ENCODE measurements at places on chromosomes 16 and 17.

- DNase-seq = peak; percentile 51
Observed at GRCh38 chr17:57368637-57369336, 112.5 kb downstream of the MSI2 start.

DNA sequence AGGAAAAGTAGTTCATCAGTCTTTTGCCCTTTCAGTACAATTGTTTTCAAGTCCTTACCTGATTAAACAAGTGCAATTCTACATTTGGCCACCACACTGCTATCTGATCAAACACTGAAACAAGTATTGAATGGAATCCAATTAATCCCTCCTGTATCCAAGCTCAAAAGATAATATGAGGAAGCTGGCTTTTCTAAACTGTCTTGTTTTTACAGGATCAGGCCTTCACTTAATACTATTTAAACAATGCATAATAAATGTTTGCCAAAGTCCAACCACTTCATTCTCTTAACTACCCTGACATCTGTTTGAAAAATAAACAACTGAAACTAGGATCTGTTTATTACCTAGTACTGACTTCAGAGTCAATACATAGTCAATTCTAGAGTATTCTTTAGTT lies 131.6 kb downstream of the MRTFB start:
- DNase-seq = no peak

DNA sequence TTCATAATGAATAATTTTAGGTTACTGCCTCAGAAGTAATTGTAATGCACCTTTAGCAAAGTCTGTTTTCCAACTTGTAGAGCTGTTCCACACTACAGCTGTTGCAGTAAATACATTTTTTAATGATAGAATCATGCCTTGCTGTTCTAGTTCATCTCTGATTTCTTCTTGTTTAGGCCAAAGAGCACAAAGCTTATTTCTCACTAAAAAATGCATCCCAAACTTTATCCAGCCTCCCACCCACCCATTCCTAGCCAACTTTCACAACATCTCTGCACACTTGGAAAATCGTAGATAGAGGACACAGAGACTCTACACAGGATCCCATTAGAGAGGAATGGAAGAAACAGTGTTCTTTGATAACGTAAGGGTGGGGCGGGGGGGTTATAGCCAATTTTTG lies 252.2 kb upstream of the DYNLRB2 start:
- no peak for DNase-seq

- no peak for DNase-seq
Observed at GRCh38 chr17:79353548-79353947, 257.3 kb downstream of the RBFOX3 start.

- DNase-seq = peak; percentile 53
Observed at GRCh38 chr17:44556166-44556831, 985 bp upstream of the FZD2 start.

DNA sequence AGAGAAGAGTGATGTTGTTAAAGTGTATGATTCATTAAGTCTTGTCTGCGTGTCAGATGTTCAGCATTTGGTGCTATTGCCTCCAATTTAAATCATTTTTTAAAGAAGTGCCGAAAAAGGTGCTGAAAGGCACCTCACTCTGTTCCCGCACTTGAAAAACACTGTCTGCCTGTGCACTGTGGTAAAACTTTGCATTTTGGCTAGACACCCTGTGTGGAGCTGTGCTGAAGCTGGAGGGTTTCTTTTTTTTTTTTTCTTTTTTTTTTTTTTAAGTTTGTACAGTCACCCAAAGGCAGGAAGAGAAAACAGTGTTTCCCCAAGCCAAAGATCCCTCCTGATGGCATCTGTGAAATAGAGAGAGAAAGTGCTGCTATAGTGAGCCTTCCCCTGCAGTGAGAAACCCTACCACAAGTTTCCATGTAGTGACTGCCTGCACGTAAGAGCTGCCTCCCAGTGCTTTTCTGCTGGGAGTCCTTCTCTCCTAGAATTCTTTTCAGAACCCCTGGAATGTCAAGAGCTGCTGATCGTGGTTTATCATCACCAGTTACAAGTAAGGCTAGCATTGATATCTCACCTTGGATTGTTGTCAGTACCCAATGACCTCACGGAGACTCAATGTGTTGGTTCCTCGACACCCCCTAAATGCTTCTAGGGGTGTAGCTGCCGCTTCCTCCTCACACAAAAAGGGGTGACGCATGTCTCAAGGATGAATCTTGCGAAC lies 116.0 kb upstream of the SOX9 start:
- no peak for DNase-seq

- no peak for DNase-seq
Observed at GRCh38 chr17:48717367-48718226, 4.7 kb downstream of the PRAC1 start.

GRCh38 chr16:14307527-14308367 lies 236.6 kb downstream of the MRTFB start:
- DNase-seq = peak; percentile 46

- peak; percentile 91 for DNase-seq
Observed at GRCh38 chr16:2846511-2847310, 11.3 kb downstream of the PRSS22 start.

- no peak for DNase-seq
Observed at GRCh38 chr17:29615048-29615385, 7.7 kb downstream of the CORO6 start.

DNA sequence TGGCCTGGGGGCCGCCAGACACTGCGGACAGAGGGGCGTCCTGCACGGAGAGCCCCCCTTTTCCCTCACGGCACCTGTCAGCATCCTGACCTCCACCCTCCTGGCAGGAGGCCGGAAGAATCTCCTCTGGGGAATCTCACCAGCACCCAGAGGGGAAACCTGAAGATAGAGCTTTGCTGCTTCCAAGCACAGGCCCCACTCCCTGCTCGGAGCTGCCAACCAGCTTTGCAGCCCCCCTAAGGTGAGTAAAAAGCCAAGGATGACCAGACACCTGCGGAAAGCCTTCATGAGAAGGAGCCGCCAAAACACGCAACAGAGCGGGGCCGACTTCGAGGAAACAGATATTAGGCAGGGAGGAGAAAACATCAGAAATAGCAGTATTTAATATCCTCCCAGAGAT lies 3.4 kb upstream of the RBFOX3 start:
- no peak for DNase-seq

- peak; percentile 82 for DNase-seq
Observed at GRCh38 chr17:45132572-45133463, 503 bp upstream of the PLCD3 start.

- no peak for DNase-seq
Observed at GRCh38 chr17:26731005-26731921, 562.7 kb upstream of the WSB1 start.

DNA sequence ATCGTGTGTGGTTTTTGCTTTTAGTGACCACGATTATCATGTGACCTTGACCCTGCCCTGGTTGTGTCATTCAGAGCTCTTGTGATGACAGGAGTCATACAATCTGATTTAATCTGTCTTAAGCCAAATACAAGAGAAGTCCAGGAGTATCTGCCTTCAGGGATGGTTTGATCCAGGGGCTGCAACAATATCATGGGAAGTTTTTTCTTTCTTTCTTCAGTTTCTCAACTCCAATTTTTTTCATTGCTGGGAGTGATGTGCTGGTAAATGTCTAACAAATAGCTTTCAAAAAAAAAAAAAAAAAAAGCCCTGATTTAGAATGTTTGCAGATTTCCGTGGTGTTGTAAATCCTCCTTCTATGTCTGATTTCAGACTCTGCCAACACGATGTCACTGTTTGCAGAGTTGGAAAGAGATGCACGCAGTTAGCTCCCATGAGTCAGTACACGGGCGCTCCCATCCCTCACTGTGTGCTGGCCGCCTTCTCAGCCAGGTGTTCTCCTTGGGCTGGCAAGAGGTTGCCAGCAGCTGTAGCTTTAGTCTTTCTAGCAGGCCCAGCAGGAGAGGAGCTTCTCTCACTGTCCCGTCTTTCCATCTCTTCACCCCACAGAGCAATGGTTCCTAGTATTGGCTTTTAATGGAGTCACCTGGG lies 229.7 kb downstream of the SNX29 start:
- DNase-seq = no peak

DNA sequence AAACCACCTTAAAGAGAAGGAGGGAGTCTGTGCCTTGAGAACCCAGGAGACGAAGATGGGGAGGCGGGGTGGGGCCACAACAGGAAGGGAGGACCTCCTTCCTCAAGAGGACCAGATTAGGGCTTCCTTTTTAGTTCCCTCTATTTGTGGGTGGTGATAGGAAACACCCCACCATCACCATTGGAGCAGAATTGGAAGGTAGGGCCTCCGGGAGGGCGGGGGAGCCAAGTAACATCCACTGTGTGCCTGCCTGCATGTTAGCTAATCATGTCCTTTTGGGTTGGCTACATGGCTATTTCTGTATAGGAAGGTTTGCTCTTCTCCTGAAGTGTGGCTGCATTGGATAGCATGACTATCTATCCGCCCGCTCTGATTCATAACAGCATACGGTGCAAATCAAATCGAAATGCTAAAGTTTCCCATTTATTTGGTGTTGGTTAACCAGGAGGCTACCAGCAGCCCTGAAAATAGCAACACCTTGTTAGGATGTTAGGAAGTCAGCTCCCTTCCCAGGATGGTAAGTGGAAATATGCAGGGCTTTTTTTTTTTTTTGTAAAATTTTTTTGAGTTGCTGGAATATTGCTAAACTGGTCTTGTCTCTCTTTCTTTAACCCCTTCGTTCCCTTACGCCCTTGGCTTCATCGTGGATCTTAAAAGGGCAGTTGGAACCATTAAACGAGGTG lies 4.2 kb downstream of the SYT17 start:
- DNase-seq = no peak

DNA sequence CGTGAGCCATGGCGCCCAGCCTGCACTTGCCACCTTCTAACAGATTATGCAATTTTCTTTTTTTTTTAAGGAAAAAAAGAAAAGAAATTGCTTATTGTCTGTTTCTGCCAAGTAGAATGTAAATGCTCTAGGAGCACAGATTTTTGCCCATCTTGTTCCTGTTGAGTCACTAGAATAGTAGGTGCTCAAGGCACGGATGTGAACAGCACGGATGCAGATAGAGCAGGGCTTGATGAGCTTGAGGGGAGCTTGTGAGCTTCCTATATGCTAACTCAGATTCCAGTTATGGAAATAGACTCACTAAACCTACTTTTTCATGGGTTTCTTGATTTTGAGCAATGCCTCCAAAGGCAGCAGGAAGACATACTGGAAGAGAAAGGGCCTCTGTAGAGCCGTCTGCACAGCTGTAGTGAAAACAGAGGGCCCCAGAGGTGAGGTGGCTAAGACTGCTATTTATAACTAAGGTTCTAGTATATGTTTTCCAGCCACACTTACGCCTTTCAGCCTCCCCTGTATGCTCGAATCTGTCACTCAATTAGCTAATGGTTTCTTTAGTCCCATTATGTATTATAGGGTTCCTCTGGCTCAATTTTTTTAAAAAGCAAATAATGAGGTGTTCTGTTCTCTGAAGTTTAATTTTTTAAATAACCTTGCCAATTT lies 72.8 kb downstream of the WWP2 start:
- DNase-seq = no peak

- DNase-seq = no peak
Observed at GRCh38 chr17:57944908-57945307, 10.3 kb downstream of the CUEDC1 start.

- DNase-seq = peak; percentile 54
Observed at GRCh38 chr17:72118335-72119076, 2.3 kb upstream of the SOX9 start.

- no peak for DNase-seq
Observed at GRCh38 chr16:27969574-27969973, 93.9 kb downstream of the GSG1L start.

GRCh38 chr17:46978489-46979146 lies 435 bp downstream of the RPRML start:
- DNase-seq = peak; percentile 14

GRCh38 chr17:12089809-12090384 lies 69.2 kb downstream of the MAP2K4 start:
- peak; percentile 4 for DNase-seq

- DNase-seq = no peak
Observed at GRCh38 chr17:74574489-74575142, 7.3 kb upstream of the CD300H start.

- no peak for DNase-seq
Observed at GRCh38 chr16:79757163-79757562, 156.6 kb upstream of the MAF start.

- no peak for DNase-seq
Observed at GRCh38 chr16:52543654-52544053, 3.3 kb downstream of the TOX3 start.

GRCh38 chr17:44591206-44591605 lies 33.9 kb downstream of the FZD2 start:
- no peak for DNase-seq

GRCh38 chr17:65523411-65523810 lies 38.0 kb downstream of the AXIN2 start:
- DNase-seq = no peak

GRCh38 chr16:31819948-31820347 lies 53.7 kb upstream of the ZNF267 start:
- DNase-seq = no peak

- DNase-seq = peak; percentile 54
Observed at GRCh38 chr16:3289998-3290673, 6.8 kb downstream of the ZNF263 start.

GRCh38 chr16:1069154-1069553 lies 3.4 kb upstream of the SSTR5 start:
- DNase-seq = no peak

DNA sequence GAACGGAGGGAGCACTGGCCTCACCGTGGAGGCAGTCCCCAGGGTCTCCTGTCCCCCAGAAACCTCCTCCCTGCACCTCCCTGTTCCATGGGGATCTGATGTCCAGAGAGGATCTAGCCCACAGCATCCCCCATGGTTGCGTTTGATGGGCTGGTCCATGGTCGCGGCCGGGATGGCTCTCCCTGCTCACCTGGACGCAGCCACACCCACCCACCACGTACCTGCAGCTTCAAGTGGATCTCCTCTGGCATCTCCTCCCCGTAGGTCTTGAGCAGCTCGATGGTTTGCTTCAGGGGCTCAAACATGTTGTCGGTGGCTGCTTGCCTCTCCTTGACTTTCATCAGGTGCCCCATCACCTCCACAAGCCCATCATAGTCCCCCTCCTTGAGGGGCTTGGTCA lies 47.9 kb downstream of the DNAH17 start:
- no peak for DNase-seq
